NCI-H1436 treated with DMSO at 0.1 percent for 48 hours (cell line): ENCODE measurements at places on chromosomes 1 and 21.

DNA sequence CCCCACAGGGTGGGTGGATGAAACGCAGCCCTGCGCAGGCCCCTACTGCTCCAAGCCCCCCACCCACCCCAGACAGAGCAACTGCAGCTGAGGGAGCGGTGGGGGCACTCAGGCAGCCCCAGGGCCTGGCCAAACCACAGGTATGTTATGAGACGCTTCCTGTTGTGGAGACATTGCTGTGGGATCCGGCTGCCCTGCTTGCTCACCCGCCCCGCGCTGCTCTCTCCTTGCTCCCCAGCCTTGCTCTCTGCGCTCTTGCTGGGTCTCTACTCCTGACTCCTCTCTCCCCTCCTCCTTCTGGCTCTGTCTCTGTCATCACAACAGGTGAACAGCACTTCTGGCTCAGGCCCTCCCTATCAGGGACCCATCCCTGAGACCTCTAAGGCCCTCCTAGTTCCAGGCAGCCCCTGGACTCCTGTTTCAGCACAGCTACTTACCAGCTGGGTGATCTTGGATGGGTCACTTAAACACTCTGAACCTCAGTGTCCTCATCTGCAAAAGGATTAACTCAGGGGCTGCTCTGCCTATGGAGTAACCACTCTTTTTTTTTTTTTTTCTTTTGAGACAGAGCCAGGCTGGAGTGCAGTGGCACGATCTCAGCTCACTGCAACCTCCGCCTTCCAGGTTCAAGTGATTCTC lies 15.9 kb downstream of the COL8A2 start:
- DNase-seq = no peak

GRCh38 chr21:45110873-45111624 lies 36.7 kb downstream of the ADARB1 start:
- no peak for DNase-seq

DNA sequence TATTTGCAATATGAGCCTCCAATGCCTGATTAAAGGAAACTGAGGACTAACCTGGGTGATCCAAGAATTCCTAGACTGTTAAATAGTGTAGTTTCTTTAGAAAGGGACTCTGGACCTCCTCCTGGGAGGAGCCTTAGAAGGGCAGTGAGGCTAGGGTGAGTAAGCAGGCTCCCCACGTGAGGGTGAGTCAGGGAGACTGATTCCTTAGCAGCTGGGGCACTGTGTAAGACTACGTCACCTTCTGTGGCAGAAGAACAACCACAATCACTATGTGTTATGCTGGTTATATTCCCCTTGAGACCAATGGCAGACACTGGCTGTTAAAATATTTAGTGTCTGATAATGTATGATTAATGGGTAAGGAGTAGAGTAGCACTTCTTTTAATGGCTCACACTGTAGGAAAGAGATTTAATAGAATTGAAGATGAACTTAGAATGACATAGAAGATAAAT lies 53.3 kb upstream of the SYT14 start:
- no peak for DNase-seq

DNA sequence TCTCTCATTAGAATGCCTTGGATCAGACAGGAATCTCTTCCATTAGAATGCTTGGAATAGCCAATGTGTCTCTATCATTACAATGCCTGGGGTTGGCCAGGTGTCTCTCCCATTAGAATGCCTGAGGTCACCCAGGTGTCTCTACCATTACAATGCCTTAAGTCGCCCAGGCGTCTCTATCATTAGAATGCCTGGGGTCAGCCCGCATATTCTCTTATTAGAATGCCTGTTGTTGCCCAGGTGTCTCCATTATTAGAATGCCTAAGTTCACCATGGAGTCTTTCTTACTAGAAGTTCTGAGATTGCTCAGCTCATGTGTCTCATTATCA lies 60.2 kb downstream of the RNF187 start:
- no peak for DNase-seq

- no peak for DNase-seq
Observed at GRCh38 chr1:236167578-236167977, 25.2 kb downstream of the GPR137B start.

DNA sequence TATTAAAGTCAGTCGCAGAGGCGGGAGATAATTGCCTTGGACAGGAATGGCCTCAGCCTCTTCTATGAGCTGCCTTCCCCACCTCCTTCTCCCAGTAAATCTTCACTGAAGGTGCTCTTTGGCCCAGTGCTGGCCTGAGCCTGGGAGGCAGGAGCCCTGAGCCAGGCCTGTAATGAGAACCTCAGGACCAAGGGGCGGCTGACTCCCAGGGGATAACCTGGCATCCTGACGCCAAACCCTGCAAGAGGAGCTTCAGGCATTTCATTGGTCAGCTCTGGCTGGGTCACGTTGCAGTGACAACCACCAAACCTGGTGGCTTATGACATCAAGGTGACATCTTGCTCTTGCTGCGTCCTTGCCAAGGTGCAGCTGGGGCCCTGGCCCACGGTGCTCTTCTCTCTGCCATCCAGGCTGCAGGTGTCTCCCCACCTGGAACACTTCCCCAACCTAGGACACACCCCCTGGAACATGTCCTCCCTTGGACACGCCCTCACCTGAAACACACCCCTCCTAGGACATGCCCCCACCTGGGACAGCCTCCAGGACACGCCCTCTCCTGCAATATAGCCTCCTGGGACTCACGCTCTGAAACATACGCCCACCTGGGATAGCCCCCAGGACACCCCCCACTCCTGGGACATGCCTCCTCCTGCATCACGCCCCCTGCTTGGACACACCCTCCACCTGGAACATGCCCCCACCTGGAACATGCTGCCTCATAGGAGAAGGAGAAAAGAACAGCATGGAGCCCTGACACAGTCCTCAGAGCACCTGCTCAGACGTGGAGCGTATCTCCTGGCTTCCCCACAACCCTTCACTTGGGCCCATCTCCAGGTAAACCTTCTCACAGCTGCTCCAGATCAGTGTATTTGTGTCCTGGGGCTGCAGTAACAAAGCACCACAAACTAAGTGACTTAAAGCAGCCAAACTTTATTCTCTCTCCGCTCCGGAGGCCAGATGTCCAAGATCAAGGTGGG lies 333.6 kb downstream of the NPHP4 start:
- DNase-seq = no peak
